ENCODE measurements at places on chromosomes 1 and 21.

- DNase-seq: no peak
Measured at GRCh38 chr21:42569732-42570301, 56.2 kb downstream of the SLC37A1 start.

- DNase-seq: no peak
Measured at GRCh38 chr1:165536016-165536415, 7.8 kb upstream of the LRRC52 start.

GRCh38 chr1:194067772-194068171 is 881.4 kb upstream of the B3GALT2 start:
- no peak for DNase-seq

GRCh38 chr1:111141245-111142220 is 1.5 kb downstream of the CEPT1 start:
- DNase-seq: no peak
